Suppressor macrophage treated with lipopolysaccharide for 4 hours (primary cell): ENCODE measurements at places on chromosomes 12 and 14.

DNA sequence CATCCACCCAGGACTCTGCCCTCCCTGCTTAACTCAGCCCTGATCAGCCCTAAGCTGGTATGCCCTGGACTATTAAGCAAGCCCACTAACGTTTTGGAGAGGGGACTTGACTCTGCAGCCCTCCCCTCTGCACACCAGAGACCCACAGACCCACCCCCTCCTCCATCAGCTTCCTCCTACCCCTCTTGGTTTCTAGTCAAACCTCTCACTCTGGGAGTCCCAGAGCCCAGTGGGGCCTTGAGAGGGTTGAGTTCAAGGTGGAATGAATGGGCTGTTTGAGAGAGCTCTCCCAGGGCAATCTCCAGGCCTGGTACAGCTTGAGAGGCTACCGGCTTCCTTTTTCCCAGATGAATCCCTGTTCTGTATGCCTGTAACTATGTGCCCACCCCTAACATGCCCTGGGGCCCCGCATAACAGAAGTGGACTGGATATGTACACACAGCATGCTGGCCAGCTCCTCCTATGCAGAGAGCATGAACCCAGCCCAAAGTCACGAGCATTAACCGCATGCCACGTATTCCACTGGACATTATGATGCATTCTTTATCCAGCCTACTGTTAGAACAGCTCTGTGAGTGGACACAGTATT is 43.6 kb downstream of the IRF2BPL start:
- DNase-seq, result no peak

- peak; percentile 16 for DNase-seq
These were observed 467 bp upstream of the JAG2 start for GRCh38 chr14:105168979-105169507.

- DNase-seq, result no peak
These were observed 1.5 kb downstream of the KNTC1 start for GRCh38 chr12:122528582-122528981.

DNA sequence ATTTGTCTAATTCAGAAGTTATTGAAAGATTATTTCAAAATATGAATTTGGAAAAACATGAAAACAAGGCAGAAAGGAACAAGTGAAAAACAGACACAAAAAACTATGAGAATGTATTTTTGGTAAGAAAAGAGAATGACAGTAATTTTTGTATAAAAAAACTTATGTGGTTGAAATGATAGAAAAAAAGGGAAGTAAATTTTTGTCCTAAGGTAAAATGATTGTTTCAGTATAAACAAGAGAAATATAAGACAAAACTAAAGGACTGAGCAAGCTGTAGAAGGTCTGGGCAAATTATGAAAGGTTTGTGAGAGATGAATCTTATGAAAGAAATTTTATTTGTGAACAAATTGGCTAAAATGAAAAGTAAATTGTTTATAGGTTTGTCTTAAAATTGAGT is 44.6 kb downstream of the CEP83 start:
- no peak for DNase-seq

- peak; percentile 52 for DNase-seq
These were observed 57.5 kb downstream of the PLEKHA5 start for GRCh38 chr12:19186722-19187661.

- peak; percentile 81 for DNase-seq
These were observed 736 bp upstream of the PHLDA1 start for GRCh38 chr12:76032043-76032981.

GRCh38 chr12:50555471-50555885 is 50.7 kb downstream of the DIP2B start:
- DNase-seq, result no peak

DNA sequence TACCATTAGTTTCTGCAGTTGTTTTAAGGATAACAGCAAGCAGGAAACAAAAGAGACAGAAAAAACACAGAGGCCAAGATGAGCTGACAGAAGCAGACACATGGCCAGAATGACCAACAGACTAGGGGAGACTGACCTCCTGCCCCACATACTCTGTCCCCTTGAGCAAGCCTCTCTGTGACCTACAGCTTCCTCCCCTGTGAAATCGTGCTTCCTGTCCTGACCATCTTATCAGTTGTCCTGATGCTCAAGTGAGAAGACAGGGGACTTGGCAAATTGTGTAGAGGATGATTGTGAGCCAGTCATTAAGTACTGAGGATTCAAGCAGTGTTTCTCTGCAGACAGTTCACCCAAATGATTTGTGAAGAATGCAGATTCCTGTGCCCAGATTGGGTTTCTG is 229.0 kb downstream of the SLC41A2 start:
- DNase-seq, result no peak

GRCh38 chr14:104510216-104510615 is 69.3 kb upstream of the C14orf180 start:
- DNase-seq, result no peak

DNA sequence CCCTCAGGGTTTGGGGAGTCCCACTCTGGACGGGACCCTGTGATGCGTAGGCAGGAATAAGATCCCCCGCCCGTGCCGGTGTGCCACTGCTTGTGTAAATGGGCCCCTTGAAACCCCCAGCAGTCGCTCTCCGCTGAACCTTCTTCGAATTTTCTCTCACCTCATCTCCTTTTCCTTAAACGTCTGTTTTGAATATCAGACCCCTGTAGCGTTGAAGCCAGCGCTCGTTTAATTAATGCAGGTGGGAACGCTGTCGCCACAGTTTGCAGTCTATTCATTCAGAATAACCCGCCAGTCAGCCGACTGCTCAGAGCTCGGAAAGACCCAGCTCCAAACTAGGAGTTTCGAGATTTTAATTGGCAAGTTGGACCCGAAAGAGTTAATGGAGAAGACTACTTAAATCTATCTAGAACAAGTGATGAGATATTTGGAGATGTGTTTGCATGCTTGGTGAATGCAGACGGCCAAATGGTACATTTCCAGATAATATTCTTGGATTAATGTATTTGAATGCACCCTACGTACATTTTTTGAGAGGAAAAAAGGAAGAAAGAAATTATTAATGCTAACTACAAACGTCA is 739 bp upstream of the PPP2R5E start:
- DNase-seq, result no peak

DNA sequence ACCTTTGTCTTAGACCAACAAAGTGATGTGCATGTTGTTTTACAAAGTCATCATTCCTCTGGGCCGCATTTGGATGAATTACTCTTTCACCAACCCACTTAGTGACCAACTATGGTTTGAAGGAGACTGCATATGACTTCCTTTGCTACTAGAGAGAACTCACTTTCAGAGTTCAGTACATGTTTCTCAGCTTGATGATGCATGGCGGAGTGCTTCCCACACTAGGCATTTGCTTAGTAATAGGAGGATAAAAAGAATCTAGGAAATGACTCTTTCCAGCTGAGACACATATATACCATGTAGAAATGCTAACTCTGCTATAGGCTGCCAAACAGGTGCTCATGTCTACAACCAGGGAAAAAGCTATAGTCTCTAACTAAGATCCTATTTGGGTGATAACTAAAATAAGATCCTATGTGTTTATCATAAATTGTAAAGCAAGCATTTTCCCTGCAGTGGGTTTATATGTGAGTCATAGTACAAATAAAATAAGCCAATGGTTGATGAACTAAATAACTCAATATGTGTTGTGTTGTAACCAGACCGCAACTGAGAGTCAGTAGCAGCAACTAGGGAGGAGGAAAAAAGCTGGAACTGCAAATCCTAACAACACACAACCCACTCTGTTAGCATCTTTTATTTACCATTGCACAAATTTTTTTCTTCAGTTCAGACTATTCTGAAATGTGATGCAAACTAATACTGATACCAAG is 87.2 kb downstream of the TSPAN8 start:
- DNase-seq, result no peak

- DNase-seq, result peak; percentile 85
These were observed 466.0 kb downstream of the RAD51B start for GRCh38 chr14:68285421-68286179.

DNA sequence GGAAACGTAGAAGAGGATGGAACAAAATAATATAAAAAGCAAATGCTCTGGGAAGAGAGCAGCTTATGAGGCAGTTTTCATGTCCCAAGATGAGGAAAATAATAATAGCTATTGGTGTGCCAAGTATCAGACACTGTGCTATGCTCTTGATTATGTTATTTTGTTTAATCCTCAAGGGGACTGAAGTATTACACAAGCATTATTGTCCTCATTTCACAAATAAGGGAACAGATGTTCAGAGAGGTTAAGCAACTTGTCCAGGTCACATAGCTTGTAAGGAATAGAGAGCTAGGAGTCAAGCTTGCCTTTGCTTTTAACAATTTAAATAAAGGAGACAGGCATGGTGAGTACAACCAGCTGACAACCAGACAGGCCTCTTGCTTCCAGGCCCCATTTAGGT is 26.9 kb upstream of the LTBP2 start:
- DNase-seq, result no peak

- DNase-seq, result peak; percentile 76
These were observed 218.8 kb upstream of the BMP4 start for GRCh38 chr14:54175298-54175942.

DNA sequence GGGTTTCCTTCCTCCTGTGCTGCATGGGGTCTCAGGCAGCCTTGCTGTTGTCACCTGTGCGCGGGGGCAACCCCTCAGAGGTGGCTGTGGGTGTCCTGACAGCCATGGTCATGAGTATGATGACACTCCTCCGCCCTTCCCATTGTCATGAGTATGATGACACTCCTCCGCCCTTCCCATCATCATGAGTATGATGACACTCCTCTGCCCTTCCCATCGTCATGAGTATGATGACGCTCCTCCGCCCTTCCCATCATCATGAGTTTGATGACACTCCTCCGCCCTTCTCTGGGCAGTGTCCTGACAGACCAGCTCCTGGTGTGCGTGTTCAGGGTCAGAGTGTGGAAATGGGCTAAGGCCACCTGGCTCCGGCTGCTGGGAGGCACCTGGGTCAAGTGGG is 40.0 kb downstream of the FBRSL1 start:
- peak; percentile 59 for DNase-seq

GRCh38 chr12:40688085-40688725 is 4.0 kb upstream of the CNTN1 start:
- no peak for DNase-seq

- DNase-seq, result no peak
These were observed 7.0 kb downstream of the VCPKMT start for GRCh38 chr14:50109342-50109741.

GRCh38 chr14:40216976-40217375 is 784.7 kb upstream of the FBXO33 start:
- DNase-seq, result no peak

- no peak for DNase-seq
These were observed 78.8 kb upstream of the EVL start for GRCh38 chr14:99986396-99986795.

- DNase-seq, result no peak
These were observed 173.7 kb downstream of the FOXN3 start for GRCh38 chr14:89243286-89243685.

GRCh38 chr12:75207338-75208083 is 2.1 kb downstream of the KCNC2 start:
- DNase-seq, result no peak
